ENCODE measurements at places on chromosomes 4 and X.

DNA sequence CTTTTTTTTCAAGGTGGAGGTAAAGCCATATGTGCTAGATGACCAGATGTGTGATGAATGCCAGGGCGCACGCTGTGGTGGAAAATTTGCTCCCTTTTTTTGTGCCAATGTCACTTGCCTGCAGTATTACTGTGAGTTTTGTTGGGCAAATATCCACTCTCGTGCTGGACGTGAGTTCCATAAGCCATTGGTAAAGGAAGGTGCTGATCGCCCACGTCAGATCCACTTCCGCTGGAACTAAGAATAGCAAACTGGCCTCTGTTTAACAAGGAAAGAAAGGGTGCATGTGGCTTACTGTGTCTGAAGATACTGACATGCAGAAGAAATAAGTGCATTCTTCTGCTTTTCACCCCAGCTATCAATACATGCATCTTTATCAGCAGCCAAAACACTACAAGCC lies 63.9 kb downstream of the CPEB2 start:
- DNase-seq: no peak

- no peak for DNase-seq
Observed at GRCh38 chr4:128322311-128322710, 34.7 kb upstream of the PGRMC2 start.

DNA sequence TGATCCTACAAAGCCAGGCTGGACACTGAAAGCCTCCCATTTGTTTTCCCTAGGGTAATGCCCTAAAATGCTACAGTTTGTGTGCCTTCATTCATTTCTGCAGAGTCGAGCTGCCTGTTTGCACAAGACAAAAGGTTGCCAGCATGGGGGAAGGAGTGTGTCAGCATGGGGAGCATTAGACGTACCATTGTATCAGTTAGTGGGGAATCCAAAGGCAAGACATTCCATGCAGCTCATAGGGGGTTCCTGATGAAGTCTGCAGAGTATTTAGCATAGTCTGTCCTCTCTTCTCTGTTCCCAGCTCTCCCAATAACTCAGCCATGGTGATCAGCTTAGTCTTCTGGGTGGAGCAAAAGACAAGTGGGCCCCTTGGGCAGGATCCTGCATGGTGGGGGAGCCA lies 276.9 kb upstream of the PCDH7 start:
- DNase-seq: no peak

GRCh38 chr4:42366959-42367358 lies 30.3 kb upstream of the SHISA3 start:
- no peak for DNase-seq

DNA sequence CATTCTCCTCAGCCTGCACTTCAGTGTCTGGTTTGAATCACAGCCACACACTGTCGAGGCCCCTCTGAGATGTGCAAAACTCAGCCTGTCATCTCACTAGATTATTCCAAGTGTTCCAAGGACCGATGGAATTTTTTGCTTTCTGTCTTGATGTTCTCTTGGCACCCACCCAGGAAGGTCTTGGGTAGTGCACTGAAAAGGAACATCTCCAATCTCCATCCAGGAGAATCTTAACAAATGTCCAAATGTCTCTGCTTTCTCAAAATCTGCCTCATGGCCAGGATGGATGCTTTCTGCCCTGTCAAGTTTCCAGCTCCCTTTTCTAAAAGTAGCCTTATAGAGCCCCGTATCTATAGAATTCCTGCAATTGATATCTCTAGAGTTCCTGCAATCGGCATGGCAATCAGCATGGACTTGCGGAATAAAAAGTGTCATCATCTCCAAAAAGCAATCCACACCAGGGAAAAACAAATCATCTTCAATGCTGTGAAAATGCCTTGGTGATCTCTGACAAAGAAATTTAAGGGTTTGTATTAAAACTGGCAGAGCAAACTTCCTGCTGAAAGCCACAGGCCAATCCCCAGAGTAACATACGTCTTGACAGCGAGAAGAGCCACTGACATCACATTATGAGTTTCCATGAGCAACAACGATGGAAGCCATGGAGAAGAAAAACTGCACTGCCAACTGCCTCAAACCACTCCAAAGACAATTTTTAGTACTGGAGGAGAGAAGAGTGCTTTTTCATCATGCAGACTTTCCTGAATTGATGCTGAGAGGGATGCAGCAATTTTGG lies 215.3 kb upstream of the FAM9B start:
- DNase-seq: no peak

GRCh38 chr4:61202638-61203435 lies 2.7 kb downstream of the ADGRL3 start:
- DNase-seq: no peak

GRCh38 chr4:8273450-8273849 lies 3.9 kb downstream of the HTRA3 start:
- DNase-seq: no peak

GRCh38 chr4:141636771-141637460 lies 533 bp downstream of the IL15 start:
- no peak for DNase-seq

Data from stimulated activated CD8-positive, alpha-beta memory T cell treated with anti-CD3 and anti-CD28 coated beads, Interleukin-7, amount 100 ng/mL, for 1 hour (primary cell).